Hypothalamus (tissue), 51 donors: ENCODE measurements at places on chromosomes 7 and 10.
A peak's percentile ranks its signal among the peaks of the same experiment; 100 is the strongest.

DNA sequence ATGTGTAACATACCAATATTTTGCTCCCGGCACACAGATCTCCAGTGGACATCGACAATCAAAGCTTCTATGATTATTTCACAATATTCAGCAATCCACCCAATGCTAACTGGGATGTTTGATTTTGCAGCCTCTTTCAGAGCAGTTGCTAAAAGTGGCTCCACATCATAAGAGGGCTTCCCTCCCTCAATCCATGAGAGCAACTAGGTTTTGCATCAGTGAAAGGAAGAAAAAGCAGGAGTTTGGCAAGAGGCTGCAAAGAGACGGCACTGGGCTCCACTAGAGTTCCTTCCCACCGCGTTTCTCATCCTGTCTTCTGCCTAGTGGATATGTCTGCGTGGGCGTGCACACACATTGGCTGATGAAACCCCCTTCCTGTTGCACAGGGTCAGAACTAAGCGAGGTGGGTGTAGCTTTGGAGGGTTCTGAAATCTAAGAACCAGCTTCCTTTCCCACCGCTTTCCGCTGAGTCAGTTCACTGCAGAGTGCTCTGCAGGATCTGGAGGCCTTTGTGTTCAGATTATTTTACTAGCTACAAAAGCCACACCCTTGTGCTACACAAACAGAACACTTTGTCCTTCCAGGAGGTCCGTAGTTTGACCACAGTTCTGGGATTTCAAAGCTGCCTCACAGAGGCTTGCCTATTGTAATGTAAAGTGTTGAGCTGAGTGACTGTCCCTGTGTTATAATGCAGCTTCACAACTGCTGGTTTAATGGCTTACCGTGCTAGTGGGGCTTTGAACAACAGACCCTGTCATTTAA, 28.1 kb downstream of the ARL4A start:
- no peak for DNase-seq

DNA sequence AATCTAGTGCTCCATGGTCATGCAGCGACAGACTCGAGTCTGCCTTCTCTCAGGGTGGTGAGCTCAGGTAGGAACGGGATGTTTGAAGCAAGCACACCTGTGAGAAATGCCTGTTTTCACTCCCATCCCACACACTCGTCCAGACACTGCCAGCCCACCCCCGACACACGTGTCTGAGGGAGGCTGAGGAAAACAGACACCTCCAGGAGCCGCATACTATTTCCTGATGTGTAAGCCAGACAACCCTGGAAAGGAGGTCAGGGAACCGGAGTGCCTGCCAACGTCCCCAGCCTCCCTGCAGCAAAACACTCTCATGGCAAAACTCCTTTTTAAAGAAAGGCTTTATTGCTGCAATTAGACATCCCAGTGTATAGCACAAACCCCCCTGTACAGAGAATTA, 80.2 kb downstream of the ALOX5 start:
- DNase-seq, result no peak

- DNase-seq, result no peak
Measured at GRCh38 chr7:41451826-41452225, 251.1 kb downstream of the INHBA start.

- DNase-seq, result no peak
Measured at GRCh38 chr7:87003872-87004798, 55.3 kb downstream of the ELAPOR2 start.

DNA sequence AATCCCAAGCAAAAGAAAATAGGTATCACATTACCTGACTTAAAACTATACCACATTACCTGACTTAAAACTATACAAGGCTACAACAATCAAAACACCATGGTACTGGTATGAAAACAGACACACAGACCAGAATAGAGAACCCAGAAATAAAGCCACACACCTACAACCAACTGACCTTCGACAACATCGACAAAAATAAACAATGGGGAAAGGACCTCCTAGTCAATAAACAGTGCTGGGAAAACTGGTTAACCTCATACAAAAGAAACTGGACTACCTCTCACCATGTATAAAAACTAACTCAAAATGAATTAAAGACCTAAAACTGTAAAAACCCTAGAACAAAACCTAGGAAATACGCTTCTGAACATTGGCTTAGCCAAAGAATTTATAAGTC, 22.5 kb downstream of the SNX13 start:
- DNase-seq, result no peak

GRCh38 chr10:127117125-127117524, 79.3 kb downstream of the INSYN2A start:
- DNase-seq, result no peak

GRCh38 chr7:138663725-138664710, 37.1 kb downstream of the SVOPL start:
- no peak for DNase-seq

- no peak for DNase-seq
Measured at GRCh38 chr10:18005781-18006456, 54.2 kb downstream of the SLC39A12 start.

- DNase-seq, result peak; percentile 74
Measured at GRCh38 chr10:87095236-87095945, 385 bp downstream of the SHLD2 start.

DNA sequence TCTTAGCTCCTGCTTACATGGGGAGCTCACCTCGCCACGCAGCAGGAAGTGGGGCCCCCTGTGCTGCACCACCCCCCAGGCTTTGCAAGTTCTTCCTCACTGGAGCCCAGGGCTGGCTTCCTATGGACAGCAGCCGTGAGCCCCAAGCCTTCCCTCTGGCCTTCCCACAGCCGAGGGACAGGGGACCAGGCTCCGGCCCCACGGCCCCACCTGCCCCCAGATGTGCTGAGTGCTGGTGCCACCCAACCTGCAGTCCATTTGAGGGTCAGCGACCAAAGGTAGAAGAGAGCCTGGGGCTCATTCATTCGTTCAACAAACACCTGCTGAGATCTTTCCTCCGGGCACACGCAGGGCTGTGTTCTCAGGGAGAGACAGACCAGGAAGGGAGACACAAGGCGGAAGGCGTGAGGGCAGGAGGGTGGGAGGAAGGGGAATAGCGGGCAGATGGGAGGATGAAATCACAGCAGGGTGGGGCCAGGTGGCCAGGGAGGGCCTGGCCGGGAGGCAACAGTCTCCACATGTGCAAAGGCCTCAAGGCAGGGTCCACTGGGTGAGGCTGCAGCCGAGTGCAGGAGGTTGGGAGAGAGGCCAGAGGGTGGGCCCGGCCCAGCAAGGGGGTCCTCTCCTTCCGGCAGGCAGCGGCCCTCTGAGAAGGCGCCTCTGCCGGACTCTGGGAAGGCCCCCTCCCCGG, 100.1 kb downstream of the FOXL3 start:
- DNase-seq, result no peak

- DNase-seq, result no peak
Measured at GRCh38 chr10:120630266-120630665, 173.2 kb downstream of the PLPP4 start.

DNA sequence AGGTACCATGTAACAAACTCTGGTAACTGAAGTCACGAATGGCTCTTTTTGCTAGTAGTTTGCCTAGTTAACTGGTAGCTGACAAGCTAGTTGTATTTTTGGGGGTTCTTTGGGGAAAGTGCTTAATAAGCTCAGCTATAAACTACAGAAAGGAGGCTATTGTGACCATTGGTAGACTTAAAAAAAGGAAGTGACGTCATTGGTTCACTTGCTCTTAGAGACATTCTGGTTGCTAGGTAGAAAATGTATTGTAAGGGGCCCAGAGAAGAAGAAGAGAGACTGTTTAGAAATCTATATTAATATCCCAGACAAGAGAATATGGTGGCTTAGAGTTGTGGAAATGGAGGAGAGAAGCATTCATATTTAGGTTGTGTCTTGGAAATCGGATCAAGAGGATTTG, 103.0 kb downstream of the NXPH1 start:
- no peak for DNase-seq

- DNase-seq, result no peak
Measured at GRCh38 chr10:110512461-110513187, 14.9 kb downstream of the DUSP5 start.

DNA sequence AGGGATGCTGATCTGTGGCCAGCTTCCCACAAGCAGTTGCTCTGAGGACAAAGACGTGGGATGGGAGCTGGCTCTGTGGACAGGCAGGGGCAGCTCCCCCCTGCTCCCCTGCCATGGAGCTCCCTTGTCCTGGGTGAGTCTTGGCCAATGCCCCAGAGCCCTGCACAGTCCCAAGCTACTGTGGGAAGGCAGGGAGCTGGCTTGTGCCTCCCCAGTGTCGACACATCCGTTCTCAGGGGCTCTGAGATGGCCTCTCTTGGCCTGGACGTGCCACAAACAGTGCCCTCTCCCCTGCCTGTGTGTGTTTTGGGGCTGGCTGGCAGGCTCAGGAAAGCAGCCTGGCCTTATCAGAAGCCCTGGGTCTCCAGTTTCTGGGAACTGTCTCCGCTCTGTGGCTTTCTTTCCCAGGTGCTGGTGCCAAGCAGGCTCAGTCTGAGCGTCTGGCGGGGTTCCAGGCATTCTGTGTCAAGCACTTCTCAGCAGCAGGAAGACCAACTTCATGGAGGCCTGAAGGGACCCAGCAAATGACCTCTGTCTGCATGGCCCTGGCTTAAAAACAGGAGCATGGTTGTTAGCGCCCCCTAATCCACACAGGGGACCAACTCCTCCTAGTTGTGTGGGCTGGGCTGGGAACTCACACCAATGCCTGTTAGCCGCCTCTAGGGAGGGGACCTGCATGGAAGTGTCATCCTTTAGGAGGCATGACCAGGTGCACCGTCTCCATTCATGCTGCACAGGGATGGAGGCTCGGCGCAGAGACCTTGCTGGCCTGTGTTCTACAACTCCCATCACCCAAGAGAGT, 375.2 kb downstream of the RPS24 start:
- DNase-seq, result no peak

DNA sequence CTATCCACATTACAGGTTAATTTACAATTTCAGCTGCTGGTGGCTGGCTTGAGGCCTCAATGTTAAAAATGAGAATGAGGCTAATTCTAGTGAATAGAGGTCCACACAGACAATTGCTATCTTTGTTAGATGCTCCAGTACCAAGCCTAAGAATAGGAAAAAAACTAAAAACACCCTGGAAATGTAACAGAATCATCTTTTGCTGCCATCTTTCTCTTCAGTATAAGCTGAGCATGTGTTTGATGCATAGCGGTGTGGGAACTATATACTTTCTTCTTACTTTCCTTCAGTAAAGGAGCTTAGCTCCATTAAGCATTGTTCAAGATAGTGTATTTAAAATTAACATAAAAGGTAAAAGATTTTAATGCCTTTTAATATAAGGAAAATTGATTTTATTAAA, 5.6 kb downstream of the TMEM229A start:
- peak; percentile 13 for DNase-seq

DNA sequence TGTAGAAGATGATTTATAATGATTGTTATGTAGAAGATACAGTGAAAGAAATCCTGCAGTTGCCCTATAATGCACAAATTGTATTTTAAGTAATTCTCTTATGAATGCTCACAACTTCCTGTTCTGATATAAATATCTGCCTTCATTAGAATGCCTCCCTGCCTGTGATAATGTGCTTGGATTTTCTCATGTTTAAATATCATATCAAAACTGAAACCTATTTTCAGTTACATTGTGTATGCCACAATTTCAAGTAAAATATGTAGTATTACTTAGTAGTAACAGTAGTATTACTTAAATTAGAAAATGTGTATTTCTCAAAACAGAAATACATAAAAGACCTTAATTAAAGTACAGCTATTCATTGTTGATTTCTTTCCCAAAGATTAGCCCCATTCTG, 41.1 kb upstream of the TFEC start:
- no peak for DNase-seq

DNA sequence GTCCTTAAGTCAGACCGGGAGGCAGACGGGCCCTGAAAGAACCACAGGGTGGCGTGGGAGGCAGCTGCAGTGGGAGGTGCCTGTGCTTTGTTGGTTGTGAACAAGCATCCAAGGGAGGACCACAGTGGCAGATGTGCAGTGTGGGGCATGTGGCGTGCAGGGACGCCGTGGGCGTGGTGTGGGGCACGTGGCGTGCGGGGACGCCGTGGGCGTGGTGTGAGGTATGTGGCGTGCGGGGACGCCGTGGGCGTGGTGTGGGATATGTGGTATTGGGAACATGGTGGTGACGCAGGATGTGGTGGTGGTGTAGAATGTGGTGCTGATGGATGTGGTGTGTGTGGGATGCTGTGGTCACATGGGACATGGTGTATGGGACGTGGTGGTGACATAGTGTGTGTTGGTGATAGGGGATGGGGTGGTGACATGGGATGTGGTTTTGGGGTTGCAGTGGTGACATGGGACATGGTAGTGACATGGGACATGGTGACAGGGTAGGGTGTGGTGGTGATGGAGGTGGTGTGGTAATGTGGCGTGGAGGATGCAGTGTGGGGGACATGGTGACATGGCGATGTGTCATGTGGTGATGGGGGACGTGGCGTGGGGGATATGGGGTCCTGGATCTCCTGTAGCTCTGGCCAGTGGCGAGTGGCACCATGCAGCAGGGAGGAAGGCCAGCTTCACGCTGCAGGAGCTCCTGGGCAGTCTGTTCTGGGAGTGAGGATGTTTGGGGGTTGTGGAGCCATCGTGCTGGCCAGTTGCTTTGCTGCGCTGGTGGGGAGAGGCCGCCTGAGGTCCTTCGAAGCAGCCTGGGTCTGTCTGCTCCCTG, 78.8 kb downstream of the INPP5A start:
- no peak for DNase-seq

DNA sequence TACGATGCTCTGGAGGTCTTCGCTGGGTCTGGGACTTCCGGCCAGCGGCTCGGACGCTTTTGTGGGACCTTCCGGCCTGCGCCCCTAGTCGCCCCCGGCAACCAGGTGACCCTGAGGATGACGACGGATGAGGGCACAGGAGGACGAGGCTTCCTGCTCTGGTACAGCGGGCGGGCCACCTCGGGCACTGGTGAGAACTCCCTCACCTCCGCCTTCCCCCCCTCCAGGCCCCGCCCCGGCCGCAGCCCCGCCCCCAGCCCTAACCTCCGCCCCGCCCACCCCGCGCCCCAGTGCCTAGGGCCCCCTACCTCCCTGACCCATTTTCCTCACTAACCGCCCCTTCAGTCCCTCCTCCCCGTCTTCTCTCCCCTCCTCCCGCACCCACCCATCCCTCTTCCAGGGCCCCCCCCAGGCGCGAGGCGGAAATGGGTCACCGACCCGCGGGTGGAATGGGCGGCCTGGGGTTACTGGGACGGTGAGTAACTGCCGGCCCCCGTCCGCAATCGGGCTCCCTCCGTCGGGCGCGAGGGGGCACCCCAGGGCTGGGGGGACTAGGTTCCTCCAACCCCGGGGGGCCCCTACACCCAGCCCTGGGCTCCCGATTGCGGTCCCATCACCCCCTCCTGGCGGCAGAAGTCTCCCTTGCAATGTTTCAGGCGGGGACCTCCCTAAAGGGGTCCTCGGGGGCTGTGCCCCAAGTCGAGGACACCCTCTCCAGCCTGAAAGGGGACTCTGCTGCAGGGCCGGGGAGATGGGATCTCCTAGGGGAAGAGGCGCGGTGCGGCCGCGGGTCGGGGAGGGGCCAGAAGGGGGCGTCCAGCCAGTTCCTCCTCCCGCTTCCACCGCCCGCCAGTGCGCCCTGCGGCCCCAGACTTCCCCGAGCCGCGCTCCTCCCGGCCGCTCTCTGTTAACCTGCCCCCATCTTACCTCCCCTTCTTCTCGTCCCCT, 2.1 kb downstream of the PCOLCE start:
- peak; percentile 16 for DNase-seq
